Right ventricle myocardium superior (tissue), 1 donor: ENCODE measurements at places on chromosomes 4 and X. TPM values are rescaled to one million over a fixed set of nuclear protein-coding genes. Genes with fewer than 3 reads are reported as not detected.

DNA sequence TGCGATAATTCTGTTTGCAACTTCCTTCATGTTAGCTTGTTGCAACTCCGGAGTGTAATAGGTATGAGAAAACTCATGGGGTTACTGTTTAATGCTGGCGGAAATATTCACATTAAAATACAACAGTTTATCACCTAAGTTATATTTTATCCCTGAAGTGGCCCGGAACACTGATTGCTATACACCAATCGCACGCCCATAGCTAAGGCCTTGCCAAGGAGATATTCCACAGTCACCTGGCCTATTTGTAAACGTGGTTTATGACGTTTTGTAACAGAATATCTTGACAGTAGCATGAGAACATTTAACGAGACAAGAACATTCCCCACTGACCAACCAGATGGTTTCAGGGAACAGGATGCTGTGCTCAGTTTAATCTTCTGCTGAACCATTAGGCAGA is 23.2 kb upstream of the FAM90A26 start:
- no peak for DNase-seq

DNA sequence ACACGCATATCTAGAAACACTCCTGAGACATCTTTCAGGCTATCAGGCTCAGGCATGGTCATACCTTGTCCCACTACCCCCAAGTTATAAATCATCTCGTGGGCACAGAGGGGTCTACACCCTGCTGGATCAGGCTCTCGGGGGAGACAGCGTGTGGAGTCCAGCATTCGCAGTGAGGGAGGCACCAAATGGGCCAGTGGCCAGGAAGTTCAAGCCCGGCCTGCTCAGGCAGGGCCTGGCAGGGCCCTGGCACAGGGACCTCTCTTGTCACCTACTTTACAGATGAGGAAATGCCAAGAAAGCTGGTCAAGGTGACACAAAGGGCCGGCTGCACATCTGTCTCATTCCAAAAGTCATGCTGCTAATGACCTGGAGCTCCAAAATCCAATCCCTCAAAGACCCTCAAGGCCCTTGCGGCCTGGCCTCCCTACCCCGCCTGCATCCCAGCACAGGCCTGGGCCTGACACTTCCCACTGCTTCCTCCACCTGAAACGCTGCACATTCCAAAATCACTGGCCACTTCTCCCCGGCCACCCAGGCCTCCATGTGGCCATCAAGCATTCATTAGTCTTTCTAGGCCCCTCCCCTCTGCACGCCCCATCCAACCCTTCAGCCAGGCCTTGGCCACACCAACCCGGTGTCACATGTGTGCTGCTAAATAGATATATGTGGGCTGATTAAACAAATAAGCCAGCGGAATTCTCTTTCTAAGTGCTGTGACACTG is 35.6 kb downstream of the ACOX3 start:
- no peak for DNase-seq

- peak; percentile 82 for DNase-seq
Observed at GRCh38 chrX:153474718-153475117, 4.3 kb upstream of the HAUS7 start.

DNA sequence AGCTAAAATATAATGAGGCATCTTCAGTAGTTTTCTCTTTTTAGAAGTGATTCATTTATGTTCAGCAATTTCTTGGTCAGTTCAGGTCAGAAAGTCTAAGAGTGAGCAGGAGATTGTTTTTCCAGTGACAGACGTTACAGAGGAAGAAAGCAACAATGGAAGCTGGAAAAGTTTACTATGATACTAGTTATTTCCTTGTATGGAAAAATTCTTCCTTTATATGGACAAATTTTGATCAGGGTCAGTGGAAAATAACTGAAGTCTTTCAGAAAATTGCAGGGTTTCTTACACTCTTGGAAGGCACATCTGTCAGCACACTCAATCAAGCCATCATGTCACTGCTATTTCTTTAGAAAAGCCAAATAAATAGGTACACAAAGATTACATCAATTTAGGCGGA is 1120.7 kb downstream of the FAT4 start:
- no peak for DNase-seq

- DNase-seq: no peak
Observed at GRCh38 chr4:166996216-166996615, 238.1 kb downstream of the SPOCK3 start.

DNA sequence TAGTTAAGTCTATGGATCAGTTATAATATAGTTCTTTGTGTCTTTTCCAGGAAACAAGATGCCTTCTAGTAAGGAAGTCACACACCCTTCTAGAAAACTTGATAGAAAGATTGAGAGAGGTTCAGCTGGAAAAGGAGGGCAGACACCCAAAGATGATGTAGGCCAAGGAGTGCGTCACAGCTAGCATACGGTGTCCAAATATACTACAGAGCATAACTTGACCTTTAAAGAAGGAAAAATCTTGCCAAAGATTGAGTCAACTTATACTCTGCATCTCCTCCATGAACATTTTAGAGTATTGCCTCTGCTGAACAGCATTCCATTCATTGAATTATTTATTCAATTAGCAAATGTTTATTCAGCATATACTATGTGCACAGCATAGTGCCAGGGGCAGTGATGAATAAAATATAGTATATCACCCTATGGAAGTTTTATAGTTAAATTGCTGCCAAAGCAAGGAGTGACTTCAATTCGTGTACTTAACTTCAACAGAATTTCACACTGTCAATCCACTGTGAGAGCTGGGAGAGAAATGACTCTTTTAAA is 51.9 kb upstream of the SLC6A14 start:
- DNase-seq: no peak

- no peak for DNase-seq
Observed at GRCh38 chrX:111869639-111870034, 6.3 kb upstream of the TRPC5OS start.

DNA sequence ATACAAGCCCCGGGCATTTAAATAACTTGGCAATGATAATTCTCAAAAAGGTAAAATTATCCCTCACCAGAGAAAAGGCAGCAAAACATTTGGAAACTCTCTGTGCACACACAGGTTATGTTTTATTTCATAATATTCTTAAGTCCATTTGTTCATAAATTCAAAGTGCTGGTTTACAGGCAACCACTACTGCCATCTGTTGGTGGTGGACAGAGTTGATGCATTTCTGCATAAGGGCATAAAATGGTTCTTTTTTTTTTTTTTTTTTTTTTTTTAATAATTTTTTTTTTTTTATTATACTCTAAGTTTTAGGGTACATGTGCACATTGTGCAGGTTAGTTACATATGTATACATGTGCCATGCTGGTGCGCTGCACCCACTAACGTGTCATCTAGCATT is 31.5 kb upstream of the IL21 start:
- no peak for DNase-seq

DNA sequence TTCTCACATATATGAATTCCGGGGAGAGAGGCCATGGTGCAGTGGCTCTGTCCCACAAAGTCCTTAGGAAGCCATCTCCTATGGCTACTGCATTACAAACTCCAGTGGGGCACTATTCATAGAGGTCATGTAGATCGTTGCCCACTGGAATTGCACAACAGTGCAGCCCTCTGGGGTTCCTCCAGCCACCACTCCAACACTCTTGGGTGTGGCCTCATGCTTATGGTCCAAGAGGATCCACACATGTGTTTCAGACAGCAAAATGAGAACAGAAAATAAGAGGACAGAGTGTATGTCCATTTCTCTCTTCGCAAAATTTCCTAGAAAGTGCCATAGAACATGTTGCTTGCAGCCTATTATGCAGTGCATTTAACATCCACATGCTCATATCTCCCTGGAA is 444.2 kb upstream of the FAM241A start:
- DNase-seq: no peak

DNA sequence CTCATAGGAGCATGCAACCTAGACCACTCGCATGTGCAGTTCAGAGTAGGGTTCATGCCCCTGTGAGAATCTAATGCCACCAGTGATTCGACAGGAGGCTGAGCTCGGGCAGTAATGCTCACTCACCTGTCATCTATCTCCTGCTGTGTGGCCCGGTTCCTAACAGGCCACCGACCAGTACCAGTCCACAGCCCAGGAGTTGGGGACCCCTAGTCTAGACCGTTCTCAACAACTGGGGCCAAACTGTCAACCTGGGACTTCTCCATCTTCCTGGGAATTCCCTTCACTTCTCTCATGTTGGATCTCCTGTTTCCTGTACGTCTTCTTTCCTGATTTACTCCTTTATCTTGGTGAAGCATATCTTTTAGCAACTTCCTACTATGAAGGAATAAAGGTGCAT is 79.4 kb upstream of the HELT start:
- no peak for DNase-seq

- DNase-seq: no peak
Observed at GRCh38 chr4:102439236-102439614, 61.9 kb upstream of the NFKB1 start.

GRCh38 chr4:127642169-127642568 is 9.4 kb downstream of the INTU start:
- DNase-seq: no peak

DNA sequence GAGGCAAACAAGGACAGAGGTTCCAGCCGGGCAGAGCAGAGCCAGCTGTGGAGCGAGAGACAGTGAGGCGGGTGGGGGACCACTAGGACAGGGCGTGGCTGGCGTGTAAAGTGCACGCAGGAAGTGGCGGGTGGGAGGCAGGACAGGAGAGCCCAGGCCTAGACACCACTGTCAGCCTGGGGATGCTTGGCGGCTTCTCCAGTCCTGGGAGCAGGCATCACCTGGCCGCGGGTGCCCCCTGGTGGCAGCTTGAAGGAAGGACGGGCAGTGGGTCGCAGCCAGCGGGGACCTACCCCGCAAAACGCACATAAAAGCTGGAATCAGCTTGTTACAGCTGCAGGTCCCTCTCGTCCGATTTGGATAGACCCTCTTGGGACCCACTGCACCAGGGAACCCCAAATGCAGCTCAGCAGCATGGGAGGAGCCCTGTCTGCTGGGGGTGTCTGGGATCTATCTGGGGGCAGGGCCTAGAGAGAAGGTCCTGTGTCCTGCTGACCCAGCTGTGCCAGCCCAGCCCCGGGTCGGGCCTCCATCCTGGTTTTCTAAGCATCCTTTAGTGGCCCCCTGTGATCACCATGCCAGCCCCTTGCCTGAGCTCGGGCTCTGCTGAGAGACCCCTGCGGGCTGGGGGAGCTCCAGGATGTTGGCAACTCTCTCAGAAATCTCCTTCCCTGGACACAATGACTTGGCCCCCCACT is 57.7 kb downstream of the WFS1 start:
- DNase-seq: peak; percentile 88

DNA sequence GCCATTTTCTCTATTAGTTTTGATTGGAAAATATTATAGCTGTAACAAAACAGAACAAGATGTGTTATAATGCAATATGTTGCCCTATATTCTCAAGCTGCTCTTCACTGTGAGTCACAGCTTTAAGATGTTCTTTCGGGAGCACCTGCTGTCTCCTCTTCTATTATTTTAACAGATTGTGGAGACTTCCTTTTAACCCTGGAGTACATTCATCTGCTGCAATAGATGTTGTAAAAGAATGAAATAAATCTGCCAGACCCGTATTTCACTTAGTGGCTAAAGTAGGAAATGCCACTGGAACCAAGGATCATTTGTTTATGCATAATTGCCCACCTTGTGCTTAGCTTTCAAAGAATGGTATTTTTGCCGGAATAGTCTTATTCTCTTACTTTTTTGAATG is 11.1 kb downstream of the LSM6 start:
- no peak for DNase-seq

- DNase-seq: no peak
Observed at GRCh38 chr4:53043891-53044650, 182.0 kb downstream of the RASL11B start.

DNA sequence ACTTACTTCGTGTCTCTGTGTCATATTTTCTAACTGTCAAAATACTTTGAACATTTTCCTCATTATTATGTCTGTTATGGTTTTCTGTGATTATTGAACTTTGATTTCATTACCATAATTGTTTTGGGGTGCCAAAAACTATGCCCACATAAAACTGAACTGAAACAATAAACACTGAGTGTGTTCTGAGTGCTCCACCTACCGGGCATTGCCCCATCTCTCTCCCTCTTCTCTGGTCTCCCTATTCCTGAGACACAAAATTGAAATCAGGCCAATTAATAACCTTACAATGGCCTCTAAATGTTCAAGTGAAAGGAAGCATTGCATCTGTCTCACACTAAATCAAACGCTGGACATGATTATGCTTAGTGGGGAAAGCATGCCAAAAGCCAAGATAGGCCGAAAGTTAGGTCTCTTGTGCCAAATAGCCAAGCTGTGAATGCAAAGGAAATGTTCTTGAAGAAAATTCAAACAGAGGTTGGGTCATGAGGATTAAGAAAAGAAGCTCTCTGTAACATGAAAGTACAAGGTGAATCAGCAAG is 972.3 kb downstream of the PCDH7 start:
- DNase-seq: no peak

GRCh38 chr4:138865765-138866164 is 149.8 kb upstream of the NOCT start:
- no peak for DNase-seq

GRCh38 chr4:128558896-128559679 is 250.4 kb upstream of the JADE1 start:
- no peak for DNase-seq

GRCh38 chr4:121873604-121874003 is 3.3 kb upstream of the BBS7 start:
- no peak for DNase-seq

DNA sequence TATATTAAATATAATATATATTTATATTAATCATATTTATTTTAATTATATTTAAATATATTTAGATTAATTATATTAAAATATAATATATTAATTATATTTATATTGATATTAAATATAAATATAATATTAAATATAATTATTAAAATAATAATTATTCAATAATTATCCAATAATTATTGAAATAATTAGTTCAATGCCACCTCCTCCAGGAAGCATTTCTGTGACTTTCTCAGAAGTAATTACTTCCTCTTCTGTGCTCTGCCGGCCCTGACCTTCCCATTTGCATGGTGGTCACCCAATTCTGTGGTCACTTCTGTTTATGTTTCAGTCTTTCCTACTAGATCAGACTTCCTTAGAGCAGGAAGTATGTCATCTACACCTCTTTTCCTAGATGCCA is 45.8 kb downstream of the EVC2 start:
- no peak for DNase-seq

- no peak for DNase-seq
Observed at GRCh38 chr4:6120361-6120760, 80.0 kb downstream of the JAKMIP1 start.

DNA sequence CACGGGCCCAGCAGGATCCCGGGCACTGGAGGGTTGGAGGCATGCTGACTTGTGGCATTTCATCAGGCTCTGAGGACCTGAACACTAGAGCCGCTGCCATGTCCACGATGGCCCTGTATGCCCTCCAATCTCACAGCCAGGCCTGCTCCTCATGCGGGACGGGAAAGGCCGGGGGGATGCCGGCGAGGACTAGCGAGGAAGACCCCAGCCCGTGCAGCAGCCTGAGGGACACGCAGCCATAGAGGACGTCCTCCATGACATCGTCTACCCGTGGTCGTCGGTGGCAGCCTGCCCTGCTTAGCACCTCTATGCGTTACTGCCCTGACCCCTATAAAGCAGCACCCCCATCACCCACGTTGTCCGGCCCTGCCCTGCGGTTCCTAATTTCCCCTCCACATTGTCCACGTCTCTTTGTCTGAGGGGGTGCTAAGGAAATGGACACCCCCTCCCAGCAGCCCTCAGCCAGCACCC is 32.6 kb downstream of the HMX1 start:
- DNase-seq: peak; percentile 32

ARHGAP6 gene
- 2.7 TPM for total RNA-seq

UGT2B11 gene
- total RNA-seq: not detected

NR3C2 gene
- total RNA-seq: 24.7 TPM

FUNDC1 gene
- 23.3 TPM for total RNA-seq

UCP1 gene
- total RNA-seq: not detected

NAP1L2 gene
- total RNA-seq: 5.4 TPM

EVC gene
- total RNA-seq: 5.3 TPM

DGAT2L6 gene
- total RNA-seq: not detected
